ENCODE measurements at places on chromosomes 3 and 15. TPM values are rescaled to one million over a fixed set of nuclear protein-coding genes. Genes with fewer than 3 reads are reported as not detected.

The SLC33A1 gene
- 39.5 TPM for total RNA-seq

The CIDEC gene
- not detected for total RNA-seq

DNA sequence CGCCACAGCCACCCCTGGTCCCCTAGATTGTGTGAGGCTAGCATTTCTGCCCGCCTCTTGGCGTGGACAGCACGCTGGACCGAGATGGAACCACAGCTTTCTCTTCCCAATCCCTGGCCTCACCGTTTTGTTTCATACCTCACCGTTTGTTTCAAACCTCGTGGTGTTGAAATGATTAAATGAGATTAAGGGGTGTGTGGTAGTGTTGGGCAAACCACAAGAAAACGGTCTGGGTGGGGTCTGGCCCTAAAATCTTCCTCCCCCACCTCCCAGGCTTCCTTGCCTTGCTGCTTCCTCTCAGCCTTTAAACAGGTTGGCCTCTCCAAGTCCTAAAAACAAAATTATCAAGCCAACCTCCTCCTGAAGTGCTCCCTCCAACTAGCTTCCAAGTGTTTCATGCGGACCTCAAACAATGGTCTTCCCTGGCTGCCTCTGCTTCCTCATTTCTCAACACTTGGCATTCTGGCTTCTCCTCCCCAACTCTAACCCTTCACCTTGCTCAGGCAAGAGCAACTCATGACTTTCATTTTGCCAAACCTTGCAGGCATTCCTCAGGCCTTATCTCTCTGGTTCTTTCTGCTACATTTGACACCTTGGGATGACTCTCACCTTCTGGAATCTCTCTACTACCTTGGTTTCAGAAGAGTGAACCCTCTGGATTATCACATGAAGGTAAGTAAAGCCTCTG is 1.4 kb upstream of the ATP13A3 start:
- DNase-seq, result peak; percentile 92

DNA sequence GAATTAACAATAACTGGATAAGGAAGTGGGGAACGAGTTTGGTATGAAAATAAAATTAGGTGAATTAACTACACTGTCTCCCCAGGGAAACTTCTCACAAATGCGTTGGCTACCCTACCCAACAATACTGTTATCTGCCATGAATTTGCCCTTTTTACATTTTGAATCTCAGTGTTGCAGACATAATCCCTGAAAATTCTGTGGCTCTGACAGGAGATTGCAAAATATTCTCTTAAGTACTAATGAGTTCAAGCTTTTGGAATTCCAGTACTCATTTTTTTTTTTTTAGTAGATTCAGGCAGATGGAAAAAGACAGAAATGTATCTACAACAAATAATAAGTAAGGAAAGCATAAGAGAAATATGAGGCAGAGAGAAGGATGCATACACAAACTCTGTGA is 332.6 kb downstream of the LSAMP start:
- peak; percentile 16 for DNase-seq

The CACNA2D3 gene
- total RNA-seq, result not detected

The IQCF5 gene
- total RNA-seq, result not detected

DNA sequence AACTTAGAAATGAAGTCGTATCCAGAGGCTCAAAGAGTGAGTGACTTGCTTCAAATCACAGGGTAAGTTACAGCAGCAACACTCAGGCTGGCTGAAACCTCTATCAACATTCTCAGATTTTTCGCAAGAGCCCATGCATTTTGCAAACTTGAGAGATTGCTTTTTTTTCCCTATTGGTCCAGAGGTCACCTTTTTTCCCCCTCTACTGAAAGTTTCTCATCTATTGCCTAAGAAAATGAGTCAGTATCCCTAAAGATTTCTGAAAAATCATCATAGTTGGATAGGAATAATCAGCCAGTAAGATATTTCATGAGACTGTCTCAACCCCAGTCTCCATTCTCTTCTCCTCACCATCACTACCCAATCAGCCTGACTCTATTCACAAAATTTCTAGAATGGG is 410.6 kb downstream of the FOXP1 start:
- DNase-seq, result no peak

The OR4M2 gene
- not detected for total RNA-seq

DNA sequence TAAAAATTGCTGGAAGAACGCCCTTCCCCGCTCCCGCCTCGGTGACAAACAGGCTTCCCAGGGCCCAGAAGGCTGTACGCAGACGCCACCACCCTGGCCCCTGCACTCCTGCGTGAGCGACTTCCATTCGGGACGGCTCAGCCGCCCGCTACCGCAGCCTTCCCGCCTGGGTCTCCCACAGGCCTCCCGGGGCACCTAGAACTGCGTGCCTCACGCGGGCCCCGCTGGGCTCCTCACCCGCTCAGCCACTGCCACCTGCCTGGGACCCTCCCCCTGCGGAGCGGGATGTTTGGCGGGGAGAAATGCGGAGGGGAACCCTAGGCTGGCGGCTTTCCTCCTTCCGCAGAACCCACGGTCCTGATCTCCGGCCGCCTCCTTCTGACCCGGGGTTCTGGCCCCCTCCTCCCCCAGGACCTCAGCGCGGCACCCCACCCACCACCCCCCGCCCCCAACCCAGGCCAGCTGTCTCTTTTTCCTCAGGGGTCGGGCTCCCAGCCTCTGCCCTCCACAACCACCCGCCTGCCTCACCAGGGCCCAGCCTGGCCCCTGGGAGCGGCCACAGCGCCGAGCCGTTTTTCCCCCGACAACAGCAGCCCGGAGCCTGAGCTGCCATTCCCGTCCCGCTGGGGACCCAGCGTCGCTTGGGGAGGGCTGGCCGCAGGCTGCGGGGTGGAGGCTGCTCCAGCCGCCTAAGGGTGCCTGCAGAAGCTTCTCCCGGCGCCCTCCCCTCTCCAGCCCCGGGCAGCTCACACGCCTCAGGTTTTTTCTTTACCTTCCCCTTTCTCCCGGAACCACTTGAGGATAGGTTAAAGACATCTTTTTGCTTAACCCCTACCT is 27.6 kb upstream of the RAB7A start:
- DNase-seq, result no peak

- DNase-seq, result no peak
Observed at GRCh38 chr15:23472033-23472432, 25.0 kb upstream of the GOLGA6L2 start.

DNA sequence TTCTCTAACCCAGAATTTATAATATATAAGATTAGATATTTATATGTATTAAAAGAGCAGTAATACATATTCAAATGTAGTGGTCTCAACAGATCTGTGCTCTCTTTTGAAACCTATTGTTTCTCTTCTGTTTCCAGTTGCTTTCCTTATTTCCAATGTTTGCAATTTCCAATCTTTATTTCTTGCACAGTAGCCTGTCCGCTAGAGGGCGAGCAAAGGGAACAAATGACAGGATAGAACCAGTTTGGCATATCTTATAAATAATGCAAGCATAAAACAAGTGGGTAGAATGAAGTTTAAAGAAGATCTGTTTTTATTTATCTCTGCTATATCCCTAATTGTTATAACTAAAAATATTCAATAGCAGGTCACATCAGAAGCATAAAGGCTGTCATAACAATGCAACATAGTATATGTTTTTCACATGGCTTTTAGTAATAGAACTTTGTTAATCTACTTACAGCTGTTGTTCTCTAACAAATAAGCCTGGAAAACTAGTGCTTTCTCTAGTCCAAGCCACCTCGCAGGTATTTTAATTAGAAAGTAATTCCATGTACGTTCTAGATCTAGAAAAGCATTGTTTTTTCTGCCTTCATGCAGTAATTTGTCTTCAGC is 15.1 kb upstream of the TCAIM start:
- DNase-seq, result no peak

- DNase-seq, result peak; percentile 88
Observed at GRCh38 chr15:48695088-48695826, 49.7 kb upstream of the FBN1 start.

- no peak for DNase-seq
Observed at GRCh38 chr3:7696320-7696719, 805.3 kb upstream of the LMCD1 start.

GRCh38 chr3:77571971-77572715 is 532.2 kb downstream of the ROBO2 start:
- peak; percentile 15 for DNase-seq

The CAPN3 gene
- total RNA-seq, result 3.8 TPM

DNA sequence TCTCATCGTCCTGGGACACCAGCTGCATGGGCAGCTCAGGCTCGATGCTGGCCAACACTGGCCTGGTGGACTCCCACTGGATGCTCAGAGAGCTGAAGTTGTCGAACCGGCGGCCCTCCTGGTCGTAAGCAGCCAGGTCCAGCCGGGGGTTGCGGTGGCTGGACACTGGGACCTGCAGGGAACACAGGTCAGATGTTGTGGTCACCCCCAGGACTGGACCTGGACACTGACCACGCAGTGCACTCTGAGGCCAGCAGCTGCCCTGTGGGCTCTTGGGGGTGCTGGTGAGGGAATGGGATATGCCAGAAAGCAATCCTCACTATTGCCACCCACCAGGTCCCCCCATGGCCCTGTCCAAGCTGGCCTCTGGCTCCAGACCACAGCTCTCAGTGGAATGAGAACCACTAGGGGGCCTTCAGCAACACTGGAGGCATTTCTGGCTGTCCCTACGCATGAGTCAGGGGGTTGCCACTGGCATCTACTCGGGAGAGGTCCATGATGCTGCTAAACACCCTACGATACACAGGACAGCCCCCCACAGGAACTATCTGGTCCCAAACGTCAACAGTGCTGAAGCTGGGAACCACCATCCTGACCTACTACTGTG is 66.1 kb downstream of the NUP210 start:
- no peak for DNase-seq

The SCN11A gene
- total RNA-seq, result not detected

DNA sequence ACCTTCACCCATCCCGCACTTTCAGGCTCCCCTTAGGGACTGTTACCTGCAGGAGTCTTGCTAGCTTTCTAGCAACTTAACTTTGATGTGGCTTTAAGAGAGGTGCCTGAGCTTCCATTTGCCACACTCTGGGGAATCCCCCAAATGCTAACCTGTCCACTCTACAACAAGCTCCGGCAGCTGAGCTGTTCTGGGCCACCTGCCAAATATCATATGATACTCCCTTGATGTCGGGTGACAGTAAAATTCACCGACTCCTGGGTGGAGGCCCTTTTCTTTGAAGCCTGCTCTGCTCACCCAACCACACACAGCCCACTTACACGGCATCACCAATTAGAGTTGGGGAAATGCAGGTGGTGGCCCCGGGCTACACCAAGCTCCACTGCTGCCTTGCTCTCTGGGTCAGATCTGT is 38.0 kb upstream of the XCR1 start:
- peak; percentile 66 for DNase-seq

- DNase-seq, result no peak
Observed at GRCh38 chr3:53174346-53175250, 13.6 kb downstream of the PRKCD start.

DNA sequence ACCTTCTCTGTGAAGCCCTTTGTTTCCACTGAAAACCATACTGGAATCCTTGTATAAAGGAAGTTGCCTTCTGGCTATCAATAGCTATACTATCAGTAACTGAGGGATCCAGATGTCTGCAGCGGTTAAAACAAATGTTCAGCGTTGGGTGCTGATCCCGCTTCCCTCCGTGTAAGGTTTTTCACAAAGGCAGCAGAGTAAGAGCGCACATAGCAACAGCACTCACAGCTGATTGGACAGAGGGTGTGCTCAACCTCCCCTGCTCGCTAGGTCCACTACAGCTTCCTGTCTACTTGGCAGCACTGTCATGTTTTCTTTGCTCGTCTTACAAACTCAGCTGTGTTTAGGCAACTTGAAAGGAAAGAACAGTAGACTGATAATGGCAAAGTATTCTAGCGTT is 27.3 kb downstream of the ATOSA start:
- peak; percentile 54 for DNase-seq

GRCh38 chr15:46127361-46127874 is 492.6 kb downstream of the SQOR start:
- DNase-seq, result peak; percentile 79

The GOLGA6B gene
- total RNA-seq, result not detected

- DNase-seq, result no peak
Observed at GRCh38 chr3:156131241-156131640, 10.9 kb downstream of the KCNAB1 start.

DNA sequence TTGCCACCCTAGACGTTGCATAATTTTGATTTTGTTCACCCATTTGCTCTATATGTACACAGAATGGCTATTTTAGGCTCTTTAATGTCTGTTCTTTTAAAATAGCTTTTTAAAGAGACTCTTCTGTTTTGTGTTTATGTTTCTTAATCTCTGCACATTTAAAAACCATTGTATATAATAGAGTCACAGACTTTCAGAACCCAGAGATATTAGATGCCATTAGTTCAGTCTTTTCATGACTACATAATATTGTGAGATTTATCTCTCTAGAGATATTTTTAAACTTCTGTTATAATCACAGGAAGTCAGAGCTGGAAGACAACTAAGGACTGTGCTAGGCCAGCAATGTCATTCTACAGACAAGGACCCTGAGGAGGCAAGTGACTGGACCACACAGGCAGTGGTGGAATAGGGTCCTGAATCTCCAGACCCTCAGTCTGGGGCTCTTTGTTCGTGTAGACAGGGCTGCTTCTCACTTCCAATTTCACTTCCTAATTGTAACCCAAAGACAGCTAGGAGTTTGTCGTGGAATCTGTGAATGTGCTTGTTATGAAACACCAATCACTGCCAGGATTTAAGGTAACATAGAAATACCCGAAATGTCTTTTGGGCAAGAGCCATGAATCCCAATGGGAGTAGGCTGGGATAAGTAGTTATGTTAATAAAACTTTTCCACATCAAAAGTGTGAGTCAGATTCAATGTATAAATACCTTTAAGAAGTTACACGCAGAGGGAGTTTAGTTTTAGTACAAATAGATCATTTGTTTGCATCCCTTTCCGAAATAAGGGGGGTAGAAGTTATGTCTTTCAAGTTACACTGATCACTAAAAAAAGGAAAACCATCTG is 165.2 kb upstream of the ROPN1 start:
- DNase-seq, result no peak

Measured in foreskin keratinocyte (primary cell).